ENCODE measurements at places on chromosomes 7 and 10.
A peak's percentile ranks its signal among the peaks of the same experiment; 100 is the strongest.

GRCh38 chr10:124053971-124054370 lies 39.4 kb downstream of the CHST15 start:
- DNase-seq = no peak

GRCh38 chr7:131103997-131104396 lies 223.7 kb upstream of the MKLN1 start:
- no peak for DNase-seq

DNA sequence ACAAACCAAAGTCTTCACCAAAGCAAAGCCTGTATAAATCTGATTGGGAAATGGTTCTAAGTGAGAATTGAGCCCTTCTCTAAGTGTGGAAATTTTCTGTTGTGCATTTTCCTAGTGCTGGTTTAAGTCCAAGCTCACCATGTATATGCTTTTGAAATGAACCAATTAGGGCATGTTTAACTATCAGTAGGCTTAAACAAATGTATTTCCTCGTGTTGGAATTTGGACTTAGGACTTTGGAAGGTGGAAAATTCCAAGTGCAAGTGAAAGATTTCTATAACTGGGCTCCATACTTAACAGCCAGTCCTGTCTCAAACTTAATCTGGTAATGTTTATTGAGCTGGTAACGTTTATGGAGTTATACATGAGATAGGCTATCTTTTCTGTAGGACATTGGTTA lies 28.5 kb downstream of the CCNY start:
- no peak for DNase-seq

DNA sequence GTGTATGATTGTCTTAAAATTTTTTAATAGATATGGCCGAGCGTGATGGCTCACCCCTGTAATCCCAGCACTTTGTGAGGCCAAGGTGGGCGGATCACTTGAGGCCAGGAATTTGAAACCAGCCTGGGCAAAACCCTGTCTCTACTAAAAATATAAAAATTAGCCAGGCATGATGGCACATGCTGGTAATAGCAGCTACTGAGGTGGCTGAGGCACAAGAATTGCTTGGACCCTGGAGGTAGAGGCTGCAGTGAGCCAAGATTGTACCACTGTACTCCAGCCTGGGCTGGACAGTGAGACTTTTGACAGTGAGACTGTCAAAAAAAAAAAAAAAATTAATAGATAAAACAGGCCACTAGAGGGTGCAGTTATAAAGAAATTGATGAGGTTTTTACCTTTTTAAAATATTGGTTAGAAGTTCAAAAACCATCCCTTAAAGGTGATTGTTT lies 20.5 kb downstream of the NOM1 start:
- DNase-seq = no peak

- DNase-seq = no peak
These were observed 1.9 kb upstream of the CNNM2 start for GRCh38 chr10:102916173-102916572.

GRCh38 chr10:6612371-6612770 lies 32.3 kb upstream of the PRKCQ start:
- no peak for DNase-seq

GRCh38 chr7:10696064-10696463 lies 277.6 kb upstream of the PHF14 start:
- no peak for DNase-seq

- peak; percentile 54 for DNase-seq
These were observed 647 bp upstream of the NACAD start for GRCh38 chr7:45089341-45089891.

DNA sequence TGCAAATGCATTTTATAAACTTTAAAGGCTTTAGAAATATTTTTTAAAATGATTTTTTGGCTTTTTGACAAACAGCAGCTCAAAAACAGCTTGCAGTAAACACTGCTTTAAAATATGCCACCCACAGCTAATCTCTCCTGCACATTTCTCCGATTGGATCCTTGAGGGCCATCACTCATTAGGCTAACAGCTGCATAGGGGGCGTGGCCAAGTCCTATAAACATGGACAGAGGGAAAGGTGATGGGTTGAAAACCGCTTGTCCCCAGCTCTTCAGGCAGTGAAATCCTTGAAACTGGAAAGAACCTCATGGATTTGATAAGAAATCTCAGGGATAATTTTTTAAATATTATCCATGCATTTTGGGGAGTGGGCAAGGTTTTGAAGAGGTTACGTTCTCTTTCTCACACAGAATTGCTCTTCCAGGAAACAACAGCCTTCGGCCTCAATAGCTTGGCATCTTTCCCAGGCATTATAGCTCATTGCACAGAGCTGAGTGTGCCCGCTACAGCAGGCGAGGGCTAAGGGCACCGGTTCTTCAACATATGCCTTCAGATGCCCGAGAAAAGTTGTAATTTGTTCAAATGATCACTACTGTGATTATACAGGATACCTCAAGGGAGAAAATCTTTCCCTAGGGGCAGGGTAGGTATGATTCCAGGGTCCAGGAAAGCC lies 1.7 kb downstream of the PLEKHS1 start:
- no peak for DNase-seq

- no peak for DNase-seq
These were observed 179.9 kb upstream of the TMEM106B start for GRCh38 chr7:12031186-12031585.

DNA sequence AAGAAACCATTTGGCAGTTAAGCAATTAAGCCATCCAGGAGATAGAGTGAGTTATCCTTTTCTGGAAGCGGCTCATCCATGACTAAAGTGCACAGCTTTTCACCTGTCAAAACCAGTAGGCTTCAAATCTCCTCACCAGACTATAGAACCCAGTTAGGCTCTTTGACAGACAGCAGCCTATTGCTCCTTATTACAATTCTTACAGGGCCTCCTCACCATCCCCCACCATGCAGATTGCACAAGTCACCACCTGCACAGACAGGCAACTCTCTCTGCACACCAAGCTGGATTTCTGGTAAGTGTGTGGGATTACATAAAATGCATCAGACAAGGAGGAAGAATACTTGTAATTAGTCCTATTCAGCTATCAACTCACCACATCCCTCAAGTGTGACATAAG lies 301.6 kb downstream of the SNX13 start:
- no peak for DNase-seq

- DNase-seq = no peak
These were observed 3.6 kb upstream of the RUNDC3B start for GRCh38 chr7:87624628-87625027.

DNA sequence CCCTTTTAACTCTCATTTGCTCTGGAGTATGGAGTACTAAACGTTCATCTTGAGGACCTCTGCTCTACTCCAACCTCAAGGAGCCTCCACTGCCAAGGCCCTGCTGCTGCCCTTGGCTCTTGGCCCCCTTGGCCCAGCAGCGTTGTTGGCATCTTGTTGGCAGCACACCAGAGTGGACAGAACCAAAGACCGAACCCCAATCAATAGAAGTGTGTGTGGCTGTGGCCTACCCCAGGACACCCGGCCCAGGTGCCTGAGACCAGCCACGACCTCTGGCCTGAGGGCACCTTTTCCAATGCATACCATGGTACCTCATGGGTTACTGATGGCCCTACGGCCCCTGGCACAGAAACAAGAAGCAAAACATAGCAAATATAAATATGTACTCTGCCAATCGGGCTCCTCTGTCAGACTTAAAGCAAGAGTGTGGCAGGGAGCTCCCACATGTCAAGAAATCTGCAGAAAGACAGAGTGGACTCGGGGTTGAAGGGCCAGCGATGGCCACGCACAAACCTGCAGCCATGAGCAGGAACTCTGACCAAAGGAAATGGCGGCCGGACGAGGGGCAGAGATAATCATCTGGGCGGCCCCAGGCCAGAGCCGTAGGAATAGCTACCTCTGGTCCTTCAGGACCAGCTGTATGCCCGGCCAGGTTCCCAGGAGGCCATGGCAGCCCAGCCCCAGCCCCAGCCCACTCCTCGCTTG lies 2.9 kb downstream of the NPC1L1 start:
- no peak for DNase-seq

DNA sequence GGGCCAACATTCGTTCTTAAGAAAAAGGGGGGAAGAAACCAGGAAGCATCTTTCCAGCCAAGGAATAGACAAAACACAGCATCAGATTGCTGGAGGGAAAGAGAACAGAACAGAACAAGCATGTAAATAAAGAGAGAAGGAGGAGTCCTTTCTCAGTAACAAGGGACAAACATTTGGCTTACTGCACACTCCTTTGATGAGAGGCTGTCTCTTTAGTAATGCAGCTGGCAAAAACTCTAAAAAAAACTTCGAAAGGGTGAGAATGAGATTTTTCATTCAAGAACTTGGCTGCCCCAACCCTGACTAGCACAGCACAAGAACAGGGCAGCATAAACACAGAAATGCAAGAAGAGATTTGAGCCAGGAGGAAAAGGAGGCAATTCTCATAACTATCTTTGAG lies 38.9 kb upstream of the IL6 start:
- no peak for DNase-seq

- no peak for DNase-seq
These were observed 93.0 kb downstream of the EXOC4 start for GRCh38 chr7:133345690-133346421.

DNA sequence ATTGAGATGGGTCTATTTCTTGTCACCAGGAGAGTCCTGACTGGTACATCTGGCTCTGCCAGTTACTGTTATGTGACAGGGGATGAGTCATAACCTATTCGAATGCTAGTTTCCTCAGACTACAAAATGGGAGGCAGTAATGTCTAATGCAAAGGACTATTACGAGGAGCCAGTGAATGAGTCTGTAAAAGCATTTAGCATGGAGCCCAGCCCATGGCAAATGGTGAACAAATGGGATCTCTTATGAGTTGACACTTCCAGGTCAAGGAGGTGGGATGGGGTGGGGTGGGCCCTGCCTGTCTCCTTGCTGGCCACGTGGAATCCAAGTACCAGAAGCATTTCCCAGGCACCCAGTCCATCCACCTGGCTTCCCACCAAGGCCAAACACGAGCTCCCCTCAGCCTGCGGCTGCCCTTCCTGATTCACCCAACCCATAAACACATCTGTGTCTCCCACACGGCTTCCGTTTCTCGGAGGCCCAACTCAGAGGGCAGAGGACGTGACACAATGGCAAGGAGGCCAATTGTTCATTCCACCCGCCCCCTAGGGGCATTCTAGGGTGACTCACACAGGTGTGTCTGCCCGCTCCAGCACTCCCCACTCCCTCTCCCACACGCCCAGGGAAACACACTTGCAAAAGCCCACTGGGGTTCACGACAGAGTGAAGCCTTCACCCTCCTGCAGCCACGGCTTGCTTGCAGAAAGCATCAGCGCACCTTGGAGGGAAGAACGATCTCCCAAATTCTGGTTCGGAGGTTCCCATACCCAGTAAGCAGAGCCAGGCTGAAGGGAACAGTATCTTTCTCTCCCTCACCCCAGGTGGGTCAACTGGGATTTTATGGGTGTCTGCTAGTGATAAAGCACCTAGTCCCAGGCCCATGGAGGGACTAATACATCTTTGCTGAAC lies 109.8 kb downstream of the SH3PXD2A start:
- DNase-seq = peak; percentile 20

GRCh38 chr7:94584113-94584512 lies 71.8 kb downstream of the SGCE start:
- DNase-seq = no peak

DNA sequence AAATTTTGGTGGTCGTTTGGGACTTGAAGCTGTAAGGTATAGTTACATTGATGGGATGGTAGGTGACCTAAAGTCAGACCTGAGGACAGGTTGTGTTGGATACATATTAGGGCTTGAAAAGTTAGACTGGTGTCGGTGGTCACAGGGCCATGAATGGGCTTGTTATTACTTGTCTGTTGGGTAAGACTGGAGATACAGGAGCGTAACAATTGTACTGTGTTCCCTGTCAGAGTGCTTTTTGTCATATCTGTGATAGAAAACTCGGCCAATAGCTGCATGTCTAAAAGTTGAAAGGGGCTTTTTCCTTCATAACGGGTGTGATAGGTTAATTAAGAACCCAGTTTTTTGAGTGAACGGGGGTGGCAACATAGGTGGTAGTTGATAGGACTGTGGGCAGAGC lies 13.5 kb upstream of the CHST3 start:
- no peak for DNase-seq

DNA sequence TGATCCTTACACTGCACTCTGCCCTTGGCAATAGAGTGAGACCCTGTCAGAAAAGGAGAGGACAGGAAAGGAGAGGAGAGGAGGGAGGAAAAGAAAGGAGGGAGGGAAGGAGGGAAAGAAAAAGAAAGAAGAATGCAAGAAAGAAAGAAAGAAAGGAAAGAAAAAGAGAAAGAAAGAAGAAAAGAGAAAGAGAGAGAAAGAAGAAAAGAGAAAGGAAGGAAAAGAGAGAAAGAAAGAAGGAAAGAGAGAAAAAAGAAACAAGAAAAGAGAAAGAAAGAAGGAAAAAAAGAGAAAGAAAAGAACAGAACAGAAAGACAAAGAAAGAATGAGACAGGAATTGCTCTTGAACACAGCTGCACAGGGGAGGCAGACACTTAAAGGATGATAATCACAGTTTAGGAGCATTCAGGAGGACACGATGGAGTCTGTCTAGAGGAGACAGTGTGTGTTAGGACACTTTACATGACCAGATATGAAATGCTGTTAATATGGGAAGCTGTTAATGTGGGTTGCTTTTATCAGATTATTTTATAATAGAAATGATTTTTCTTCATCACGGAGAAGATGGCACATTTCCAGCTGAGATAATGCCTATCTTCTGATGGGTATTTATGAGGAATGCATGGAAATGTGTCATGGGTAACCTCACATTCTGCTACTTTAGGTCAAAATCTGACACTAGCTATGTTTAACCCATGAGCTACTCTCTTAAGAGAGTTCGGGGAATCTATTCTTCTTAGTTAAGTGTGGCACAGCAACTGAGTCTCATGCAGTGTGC lies 160.5 kb downstream of the BAMBI start:
- DNase-seq = no peak

DNA sequence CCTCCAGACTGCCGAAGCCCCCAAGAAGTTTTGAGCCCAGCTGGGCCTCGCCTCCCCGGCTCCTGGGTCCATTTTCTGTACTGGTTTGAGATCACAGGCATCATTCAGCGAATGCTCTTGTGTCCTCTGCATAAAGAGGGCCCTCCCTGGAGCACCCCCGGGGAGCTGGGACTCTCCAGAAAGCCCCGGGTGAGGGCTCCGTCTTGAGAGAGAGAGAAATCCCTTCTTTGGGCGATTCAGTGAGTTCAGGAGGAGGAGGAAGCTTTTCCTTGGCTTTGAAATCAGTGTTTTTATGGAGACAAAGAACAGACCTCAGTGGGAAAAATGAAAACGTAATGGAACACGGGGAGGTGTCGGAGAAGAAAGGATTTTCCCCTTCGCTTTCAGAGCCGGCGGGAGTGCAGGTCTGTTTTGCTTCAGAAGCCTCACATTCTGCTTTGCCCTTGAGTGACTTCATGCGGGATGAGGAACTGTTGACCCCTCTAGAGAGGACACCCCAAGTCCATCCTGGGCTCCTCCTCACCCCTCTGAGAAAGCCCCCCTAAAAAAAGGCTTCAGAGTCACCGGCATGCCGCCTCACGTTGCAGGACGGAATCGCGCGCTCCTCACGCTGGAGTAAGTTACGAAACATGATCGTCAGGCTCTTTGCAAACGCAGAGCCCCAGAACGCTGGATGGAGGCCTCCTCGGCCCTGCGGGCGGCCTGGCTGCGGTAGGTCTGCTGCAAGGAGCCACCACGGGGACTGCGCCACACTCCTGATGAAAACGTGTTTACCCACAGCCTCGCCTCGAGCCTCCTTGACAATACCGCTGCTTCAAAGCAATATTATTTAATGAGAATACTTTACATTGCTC lies 8.5 kb upstream of the AP5Z1 start:
- DNase-seq = no peak
